Epithelial cell of proximal tubule (primary cell): ENCODE measurements at places on chromosomes 4 and X. TPM values are rescaled to one million over a fixed set of nuclear protein-coding genes. Genes with fewer than 3 reads are reported as not detected.

GRCh38 chr4:118114720-118115119, 80.4 kb downstream of the NDST3 start:
- DNase-seq = no peak

DNA sequence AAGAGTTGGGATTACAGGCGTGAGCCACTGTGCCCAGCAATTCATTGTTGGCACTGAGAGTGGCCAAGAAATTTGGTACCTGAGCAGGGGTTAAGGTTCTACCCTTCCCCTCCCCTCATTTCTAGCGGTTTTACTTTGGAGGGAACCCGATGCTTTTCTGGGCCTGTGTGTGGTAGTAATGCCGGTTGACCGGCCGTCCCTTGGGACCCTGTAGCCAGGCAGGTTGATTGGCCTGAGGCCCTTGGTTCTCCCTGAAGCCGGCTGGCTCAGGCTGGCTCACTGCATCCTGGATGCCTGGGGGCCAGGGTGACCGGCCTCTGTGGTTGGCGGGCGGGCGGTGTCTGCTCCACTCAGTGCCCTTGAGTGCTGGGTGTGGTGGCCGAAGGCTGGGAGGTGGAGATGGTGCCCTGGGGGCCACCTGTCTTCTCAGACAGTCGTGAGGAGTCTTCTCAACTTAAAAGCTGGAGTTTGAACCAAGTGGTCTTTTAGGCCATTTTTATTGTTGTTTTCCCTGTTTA, 45.6 kb downstream of the RGS12 start:
- no peak for DNase-seq

DNA sequence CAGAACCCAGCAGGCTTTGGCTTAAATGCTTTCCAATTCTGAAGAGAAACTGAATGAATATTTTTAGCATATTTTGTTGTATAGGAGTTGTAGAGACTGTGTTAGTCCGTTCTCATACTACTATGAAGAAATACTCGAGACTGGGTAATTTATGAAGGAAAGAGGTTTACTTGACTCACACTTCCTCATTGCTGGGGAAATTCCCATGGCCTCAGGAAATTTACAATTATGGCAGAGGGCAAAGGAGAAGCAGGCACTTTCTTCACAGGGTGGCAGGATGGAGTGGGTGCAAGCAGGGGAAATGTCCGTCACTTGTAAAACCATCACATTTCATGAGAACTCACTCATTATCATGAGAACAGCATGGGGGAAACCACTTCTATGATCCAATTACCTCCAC, 291.7 kb downstream of the PACRGL start:
- DNase-seq = no peak

DNA sequence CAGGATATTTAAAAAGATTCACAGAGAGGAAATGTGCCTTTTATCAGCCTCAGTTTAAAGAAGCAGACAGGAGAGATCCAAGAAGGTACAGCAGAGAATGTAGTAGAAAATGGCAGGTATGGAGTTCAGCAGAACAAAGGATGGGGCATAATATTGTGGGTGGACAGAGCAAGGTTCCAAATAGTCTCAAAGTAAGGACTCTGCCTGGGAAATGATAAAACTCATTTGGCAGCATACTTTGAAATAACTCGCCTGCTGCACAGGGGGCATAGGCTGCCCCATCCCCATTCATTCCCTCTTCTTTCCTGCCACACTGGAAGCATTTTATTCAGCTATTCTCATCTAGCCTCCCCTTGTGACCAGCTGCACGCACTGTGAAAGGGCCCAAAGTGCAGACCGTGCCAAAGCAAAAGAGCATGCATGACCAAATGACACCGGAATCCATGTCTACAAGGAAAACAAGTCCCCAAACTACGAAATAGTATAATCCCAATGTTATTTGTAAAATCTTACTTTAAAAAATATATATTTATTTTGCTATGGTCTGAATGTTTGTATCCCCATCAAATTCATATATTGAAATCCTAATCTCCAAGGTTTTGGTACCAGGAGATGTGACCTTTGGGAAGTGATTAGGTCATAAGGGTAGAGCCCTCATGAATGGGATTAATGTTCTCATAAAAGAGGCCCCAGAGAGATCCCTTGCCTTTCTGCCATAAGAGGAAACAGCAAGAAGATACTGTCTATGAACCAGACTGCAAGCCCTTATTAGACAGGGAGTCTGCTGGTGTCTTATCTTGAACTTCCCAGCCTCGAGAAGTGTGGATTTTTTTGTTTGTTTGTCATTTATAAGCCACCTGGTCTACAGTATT, 77.4 kb upstream of the PRSS48 start:
- DNase-seq = no peak

JAKMIP1 gene
- not detected in 2 replicates for total RNA-seq

FAM236A gene
- total RNA-seq = not detected in 2 replicates

DNA sequence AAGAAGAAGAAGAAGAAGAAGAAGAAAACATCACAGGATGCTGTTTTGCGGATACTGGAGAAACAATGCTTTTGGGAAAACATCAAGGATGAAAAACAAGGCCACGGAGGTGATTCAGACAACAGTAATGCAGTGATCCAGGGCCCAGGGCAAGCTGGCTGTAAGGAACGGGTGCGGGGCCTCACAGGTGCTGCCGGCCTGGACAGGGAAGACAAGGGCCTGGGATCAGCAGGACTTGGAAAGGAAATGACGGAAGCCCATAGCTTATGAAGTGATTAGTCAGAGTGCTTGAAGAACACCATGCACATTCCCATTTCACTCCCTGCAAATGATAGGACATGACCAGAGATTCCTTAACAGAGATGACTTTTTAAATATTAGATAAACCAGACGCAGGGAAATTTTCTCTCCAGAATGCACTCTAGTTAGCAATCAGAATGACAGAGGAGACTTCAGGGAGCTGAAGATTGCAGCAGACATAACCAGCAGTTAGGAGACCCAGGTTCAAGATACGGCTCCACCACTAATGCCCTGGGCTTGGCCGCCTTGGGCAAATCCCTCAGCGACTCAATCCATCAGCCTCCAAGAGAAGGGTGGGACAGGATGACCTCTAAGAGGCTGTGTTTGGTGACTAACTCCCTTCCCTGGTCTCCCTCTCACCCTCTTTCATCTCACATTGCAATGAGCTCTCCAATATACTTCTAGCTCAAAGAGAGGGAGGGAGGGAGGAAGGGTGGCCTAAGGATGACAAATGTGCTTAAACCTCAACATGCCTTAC, 54.1 kb downstream of the APBB2 start:
- DNase-seq = no peak

GRCh38 chrX:10189317-10190268, 32.8 kb downstream of the CLCN4 start:
- DNase-seq = no peak

- no peak for DNase-seq
These were observed 63.5 kb upstream of the PGM2 start for GRCh38 chr4:37762991-37763368.

DNA sequence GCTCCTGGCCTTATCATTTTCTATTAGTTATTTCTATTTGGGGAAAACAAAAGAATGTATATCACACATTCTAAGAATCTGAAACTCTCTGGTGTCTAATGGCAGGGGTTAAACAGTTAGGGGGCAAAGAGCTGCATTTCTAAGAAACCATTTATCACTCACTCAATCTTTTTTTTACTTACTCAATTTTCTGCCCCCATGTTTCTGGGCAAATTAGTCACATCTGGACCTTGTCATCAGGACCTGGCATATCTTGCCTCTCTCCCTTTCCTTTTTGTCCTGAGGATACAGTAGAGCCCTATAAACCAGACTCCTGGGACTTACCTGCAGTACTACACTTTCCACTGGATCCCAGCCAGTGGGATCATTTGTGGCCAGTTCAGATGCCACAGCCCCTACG, 89.1 kb downstream of the ANXA3 start:
- DNase-seq = no peak

DNA sequence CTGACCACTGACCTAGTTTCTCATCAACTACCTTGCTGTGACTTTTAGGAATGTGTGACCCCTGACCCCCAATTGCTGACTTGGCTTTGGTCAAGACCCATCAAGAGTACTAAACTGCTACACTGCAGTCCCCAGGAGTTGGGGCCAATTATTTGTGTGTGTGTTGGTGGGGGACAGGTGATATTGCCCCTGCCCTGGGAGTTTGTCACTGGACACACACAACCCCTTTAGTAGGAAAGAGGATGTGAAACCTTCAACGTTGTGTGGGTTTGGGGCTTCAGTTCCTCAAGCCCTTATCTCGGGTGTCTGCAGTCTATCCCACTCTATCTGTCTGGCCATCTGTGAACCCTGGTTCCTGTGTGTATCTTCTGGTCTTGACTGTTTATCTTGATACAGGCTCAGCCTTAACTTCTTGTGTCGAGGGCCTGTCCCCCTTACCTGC, 6.5 kb downstream of the SASH3 start:
- no peak for DNase-seq

- no peak for DNase-seq
These were observed 186.0 kb downstream of the HHIP start for GRCh38 chr4:144831971-144832370.

GRCh38 chrX:116607776-116608175, 145.0 kb upstream of the CT83 start:
- DNase-seq = no peak

DNA sequence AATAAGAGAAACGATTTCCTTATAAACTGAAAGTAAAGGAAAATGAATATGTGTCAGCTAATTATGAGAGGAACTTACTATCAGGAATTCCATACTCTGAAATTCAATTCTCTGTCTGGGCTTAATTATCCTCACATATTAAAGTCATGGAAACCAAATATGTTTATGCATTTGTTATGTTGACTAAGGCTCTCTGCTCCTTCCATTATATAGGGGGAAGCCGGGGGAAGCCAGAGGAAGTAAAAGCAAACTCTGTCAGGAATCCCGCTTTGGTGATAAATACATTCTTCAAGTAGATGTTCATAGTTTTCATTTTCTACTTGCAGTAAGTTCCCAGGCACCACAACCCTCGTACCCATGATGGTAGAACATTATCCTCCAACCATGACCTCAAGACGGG, 142.8 kb upstream of the VCX2 start:
- DNase-seq = no peak

F9 gene
- not detected in 2 replicates for total RNA-seq

DNA sequence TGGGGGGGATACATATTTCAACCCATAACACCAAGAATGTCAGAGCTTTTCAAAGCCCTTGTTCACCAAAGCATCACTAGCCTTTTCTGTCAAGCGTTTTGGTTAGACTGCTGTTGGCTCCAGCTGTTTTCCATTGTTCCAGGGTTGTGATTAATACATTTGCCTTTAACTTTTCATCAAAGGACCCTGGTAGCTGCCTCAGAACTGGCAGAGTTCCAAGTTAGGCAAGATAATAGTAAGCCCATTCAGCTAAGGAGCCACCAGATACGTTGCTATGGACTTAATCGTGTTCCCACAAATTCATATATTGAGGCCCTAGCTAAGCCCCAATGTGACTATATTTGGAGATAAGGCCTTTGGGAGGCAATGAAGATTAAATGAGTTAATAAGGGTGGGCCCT, 37.1 kb downstream of the ENOPH1 start:
- no peak for DNase-seq

DNA sequence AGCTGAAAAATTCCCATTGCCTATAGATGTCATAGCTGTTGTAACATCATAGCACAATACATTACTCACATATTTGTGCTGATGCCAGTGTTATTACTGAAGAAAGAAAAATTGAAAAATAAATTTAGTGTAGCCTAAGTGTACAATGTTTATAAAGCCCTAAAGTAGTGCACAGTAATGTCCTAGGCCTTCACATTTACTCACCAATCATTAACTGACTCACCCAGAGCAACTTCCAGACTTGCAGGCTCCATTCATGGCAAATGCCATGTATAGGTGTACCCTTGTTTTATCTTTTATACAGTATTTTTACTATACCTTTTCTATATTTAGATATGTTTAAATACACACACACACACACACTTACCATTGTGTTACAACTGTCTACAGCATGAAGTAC, 265.4 kb upstream of the MAGEB18 start:
- no peak for DNase-seq

GRCh38 chr4:32180086-32180485, 1459.9 kb downstream of the PCDH7 start:
- DNase-seq = no peak

- no peak for DNase-seq
These were observed 6.9 kb upstream of the WDR1 start for GRCh38 chr4:10123227-10124101.

MED12 gene
- total RNA-seq = 13.4 and 14.9 TPM in 2 replicates

SPINK2 gene
- 4.4 TPM in 1 of 2 replicates, not detected in the other for total RNA-seq

DNA sequence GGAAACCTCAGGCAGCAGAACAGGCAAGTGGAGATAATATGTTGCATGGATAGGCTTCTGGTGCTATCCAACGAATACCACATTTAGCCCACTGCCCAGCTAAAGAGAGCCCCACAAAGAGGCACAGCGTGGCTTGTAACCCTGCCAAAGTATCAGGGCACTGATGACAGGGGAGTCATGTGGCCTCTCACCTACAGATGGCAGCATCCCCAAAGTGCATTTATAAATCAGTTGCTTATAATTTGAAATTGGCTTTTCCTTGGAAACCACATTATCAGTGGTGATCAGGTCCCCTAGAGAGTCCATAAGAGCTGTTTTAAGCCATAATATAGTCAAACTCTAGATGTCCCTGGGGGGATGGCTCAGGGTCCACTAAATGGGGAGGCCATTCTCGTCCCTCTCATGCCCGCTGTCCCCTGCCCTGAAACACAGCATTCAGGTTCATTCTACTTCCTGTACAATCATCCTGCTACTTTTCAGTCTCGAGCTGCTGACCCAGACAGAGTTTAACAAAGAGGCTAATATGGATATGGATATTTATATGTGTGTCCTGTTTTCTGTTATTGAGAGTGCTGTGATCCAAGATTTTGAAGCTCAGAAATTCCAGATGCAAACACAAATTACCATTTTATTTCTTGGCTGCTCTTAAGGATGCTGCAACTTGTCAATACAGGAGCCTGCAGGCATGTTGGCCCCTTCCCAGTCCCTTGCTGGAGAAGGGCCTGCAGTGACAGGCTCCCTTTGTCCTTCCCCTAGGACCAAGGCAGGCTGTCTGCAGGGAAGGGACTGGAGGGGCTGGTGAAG, 28.5 kb downstream of the SRPX start:
- no peak for DNase-seq

GRCh38 chr4:7585768-7586167, 151.0 kb upstream of the PSAPL1 start:
- no peak for DNase-seq

- DNase-seq = no peak
These were observed 119.3 kb downstream of the RASGEF1B start for GRCh38 chr4:81352446-81352835.

TRO gene
- 6.1 and 15.0 TPM in 2 replicates for total RNA-seq

- no peak for DNase-seq
These were observed 149.9 kb downstream of the AMMECR1 start for GRCh38 chrX:110167952-110168451.
